Activated CD8-positive, alpha-beta memory T cell treated with anti-CD3 and anti-CD28 coated beads for 4 hours (primary cell): ENCODE measurements at places on chromosomes 2 and 18.

- no peak for DNase-seq
These were observed 73.6 kb upstream of the COL5A2 start for GRCh38 chr2:189252991-189253675.

DNA sequence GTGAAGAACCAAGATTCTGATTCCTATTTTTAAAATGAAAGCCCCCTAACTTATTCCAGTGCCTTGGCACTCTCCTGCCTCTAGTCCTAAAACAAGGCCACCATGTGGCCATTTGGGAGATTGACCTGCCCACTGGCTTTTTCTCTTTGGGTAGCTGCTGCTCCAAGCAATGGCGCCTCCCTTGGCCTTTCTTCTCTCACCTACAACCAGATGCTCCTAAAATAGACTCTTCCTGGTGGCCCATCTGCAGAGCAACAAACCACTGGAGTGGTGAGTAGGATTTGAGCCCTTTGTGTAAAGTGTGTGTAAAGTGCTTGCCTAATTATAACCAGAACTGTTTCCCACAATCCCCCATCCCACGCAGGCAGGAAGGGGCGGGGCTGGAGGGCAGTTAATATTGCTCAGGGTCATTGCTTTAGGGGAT, 114.2 kb downstream of the FHOD3 start:
- no peak for DNase-seq

- DNase-seq, result no peak
These were observed 316.6 kb upstream of the NCKAP5 start for GRCh38 chr2:133884739-133885381.

GRCh38 chr18:27797484-27797883, 379.4 kb downstream of the CDH2 start:
- DNase-seq, result no peak

- DNase-seq, result no peak
These were observed 92.0 kb downstream of the ARMC9 start for GRCh38 chr2:231290321-231291015.

DNA sequence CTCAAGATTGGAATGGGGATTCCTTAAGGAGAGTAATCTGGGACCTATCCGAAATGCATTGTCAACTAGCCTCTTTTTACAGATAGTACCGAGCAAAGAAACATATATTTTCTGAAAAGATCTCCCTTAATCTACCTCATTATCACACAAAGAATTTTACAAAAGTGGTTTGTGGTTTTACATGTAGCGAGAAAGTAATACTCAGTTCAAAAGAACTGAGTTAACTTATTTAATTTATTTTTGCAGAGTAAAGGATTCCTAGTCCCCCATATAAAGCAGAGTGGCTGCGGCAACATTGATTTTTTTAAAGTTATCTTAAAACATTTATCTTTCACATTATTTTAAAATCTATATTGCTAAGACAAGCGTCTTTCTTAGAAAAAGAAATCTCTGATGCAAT, 15.9 kb upstream of the SOS1 start:
- DNase-seq, result no peak

- DNase-seq, result no peak
These were observed 84.5 kb downstream of the PTRHD1 start for GRCh38 chr2:24708537-24709152.

GRCh38 chr2:25063876-25064660, 22.2 kb downstream of the EFR3B start:
- DNase-seq, result no peak

DNA sequence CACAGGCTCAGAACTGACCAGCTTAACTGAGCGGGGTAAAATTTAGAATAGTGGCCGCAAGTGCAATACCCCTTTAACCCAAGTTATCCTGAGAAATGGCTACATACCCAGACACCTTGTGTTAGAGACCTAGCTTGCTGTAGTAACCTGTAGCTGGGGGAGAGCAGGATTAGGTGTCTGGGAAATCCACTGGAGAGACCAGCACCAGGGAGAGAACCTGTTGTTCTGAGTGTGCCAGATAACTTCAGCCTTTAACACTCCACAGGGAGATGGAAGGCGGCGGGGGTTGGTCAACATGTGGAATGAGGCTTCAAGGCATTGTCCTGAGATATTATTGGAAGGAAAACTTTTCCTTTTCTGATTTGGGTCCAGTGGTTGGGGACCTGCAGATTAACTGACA, 356.0 kb downstream of the PTPRM start:
- DNase-seq, result no peak
